Hematopoietic multipotent progenitor cell (in vitro differentiated cells): ENCODE measurements at places on chromosomes 16 and 17.
A peak's percentile ranks its signal among the peaks of the same experiment; 100 is the strongest.

GRCh38 chr16:68289621-68290329 lies 21.0 kb downstream of the SLC7A6OS start:
- DNase-seq: peak; percentile 43

DNA sequence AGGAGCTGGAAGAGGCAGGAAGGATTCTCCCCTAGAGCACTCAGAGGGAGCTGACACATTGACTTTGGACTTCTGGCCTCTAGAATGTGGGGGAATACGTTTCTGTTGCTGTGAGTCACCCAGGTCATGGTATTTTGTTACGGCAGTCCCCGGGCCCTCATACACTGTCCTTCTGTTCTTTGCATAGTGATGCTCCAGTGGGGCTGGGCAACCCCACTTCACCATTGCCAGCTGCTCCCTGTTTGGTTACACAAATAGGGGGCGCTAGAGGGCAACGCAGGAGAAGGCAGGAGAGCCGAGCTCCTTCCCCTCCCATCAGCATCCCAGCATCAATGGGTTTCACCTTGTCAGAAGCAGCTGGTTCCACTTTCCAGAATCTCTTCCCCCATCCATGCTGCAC lies 257.7 kb upstream of the FOXF1 start:
- no peak for DNase-seq

DNA sequence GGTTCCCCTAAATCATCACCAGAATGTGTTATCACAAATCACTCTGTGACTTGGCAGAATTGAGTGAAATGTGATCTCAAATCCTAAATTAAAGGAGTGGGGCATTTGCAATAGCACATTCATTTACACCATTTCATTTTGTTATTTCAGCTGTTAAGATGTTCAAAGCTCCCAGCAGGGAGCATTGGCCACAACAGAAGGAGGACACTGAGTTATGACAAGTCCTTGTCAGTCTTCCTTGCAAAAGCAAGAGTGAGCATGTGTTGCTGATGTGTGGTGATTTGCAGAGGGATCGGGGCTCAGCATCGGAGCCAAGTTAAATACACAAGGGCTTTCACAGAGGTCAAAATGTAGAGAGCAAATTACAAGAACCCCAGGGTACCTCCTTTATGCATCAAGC lies 372.2 kb upstream of the CDH5 start:
- DNase-seq: no peak

DNA sequence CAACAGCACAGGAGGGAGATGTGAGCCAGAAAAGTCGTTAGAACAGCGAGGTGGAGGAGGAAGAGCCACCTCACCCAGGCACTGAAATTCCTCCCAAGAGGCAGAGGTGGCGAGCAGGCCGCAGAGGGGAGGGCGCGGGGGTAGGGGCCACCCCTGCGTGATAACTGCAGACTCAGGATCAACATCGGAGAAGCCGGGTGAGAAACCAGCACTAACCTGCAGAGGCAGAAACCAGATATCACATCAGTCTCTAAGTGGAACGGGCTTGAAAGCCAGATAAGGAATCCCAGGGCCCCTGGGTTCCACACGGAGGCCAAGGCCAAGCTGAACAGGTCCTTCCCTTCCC lies 39.4 kb upstream of the ZC3H18 start:
- no peak for DNase-seq

GRCh38 chr16:74622005-74622404 lies 15.1 kb upstream of the GLG1 start:
- no peak for DNase-seq

DNA sequence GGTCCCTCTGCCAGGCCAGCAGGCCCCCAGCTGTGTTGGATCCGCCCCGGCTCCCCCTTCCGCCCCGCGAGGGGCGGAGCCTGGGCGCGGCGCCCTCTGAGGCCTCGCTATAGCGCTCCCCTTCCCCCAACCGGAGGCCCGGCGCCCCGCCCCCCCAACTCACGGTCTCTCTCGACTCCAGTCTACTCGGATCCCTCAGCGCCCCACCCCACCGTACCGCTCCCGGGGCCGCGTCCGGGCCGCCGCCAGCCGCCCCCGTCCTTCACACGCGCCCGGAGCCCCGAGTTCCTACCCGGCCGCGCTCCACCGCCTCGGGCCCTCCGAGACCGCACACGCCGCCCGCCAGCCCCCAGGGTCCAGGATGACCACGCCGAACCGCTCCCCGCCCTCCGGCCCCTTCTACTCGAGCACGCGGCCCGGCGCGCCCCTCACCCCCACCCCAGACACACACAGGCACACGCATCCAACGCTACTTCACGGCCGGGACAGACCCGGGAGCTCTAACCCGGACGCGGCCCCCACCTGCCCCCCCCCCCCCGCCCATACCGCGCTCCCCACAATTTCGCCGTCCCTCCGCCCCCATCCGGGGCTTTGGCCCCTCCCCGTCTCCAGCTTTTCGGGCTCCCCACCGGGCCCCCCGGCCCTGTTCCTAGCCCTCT lies 1.4 kb downstream of the PHF23 start:
- DNase-seq: peak; percentile 68

GRCh38 chr16:75745242-75745641 lies 19.0 kb upstream of the CPHXL start:
- DNase-seq: no peak

GRCh38 chr17:67765623-67766022 lies 47.9 kb downstream of the NOL11 start:
- no peak for DNase-seq

DNA sequence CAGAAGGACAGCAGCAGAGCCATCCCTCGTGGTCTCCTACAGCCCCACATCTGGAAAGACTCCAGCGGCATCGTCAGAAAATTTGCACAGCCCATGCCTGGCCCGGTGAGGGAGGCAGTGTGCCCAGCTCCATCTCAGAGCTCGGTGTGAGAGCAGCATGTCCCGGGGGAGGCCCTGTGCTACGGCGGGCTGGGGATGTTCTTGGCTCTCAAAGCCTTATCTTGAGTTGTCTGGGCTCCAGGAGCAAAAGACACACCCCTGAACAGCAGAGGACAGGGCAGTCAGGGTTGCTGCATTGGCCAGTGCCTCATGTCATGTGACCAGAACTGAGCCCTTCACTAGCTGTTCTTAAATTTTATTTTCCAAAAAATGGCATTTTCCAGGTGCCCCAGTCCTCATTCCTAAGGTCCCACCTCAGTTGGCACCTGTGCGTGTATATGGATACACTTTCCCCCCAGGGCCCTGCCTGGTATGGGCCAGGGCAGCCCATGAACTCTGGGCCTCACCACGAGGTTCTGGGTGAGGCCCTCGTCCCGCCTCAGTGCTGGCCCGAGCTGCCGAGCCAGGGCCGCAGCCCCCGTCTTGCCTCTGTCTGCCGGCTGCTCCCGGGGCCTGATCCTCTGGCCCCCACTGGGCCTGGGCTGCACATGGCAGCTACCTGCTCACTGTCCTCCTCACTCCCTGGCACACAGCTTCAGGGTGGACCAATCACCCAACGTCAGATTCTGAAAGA lies 3.0 kb downstream of the NUDT16L1 start:
- no peak for DNase-seq

DNA sequence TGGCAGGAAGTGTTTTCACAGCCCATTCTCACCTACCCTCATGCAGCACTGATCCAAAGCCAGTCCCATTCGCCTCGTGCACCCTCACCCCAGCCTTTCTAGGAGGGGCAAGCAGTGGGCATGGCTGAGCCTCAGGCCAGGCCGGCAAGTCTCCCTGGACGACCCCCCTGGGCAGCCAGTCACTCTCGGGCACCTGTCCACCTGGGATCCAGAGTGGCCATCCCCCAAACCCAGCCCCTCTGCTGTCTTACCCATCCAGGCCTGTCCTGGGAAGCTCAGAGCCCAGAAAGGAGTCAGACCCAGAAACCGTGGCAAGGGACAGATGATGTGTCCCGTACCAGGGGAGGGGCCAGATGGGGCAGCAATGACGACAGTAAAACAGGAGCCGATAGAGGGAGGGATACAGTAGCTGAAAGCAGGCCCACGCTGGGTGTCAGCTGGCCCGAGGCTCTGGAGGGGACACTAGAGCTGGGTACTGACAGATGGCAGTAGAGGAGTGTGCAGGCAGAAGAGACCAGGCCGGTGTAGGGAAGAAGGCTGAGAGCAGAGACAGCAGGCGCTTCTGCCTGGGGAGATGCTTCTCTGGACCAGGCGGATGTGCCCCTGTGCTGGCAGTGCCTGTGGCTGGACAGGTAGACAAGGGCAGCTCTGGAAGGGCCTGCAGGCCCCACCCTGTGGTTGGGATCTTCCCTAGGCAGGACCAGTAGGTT lies 5.8 kb downstream of the CMTM3 start:
- DNase-seq: no peak

- DNase-seq: no peak
Observed at GRCh38 chr17:384622-385177, 32.1 kb upstream of the RPH3AL start.

DNA sequence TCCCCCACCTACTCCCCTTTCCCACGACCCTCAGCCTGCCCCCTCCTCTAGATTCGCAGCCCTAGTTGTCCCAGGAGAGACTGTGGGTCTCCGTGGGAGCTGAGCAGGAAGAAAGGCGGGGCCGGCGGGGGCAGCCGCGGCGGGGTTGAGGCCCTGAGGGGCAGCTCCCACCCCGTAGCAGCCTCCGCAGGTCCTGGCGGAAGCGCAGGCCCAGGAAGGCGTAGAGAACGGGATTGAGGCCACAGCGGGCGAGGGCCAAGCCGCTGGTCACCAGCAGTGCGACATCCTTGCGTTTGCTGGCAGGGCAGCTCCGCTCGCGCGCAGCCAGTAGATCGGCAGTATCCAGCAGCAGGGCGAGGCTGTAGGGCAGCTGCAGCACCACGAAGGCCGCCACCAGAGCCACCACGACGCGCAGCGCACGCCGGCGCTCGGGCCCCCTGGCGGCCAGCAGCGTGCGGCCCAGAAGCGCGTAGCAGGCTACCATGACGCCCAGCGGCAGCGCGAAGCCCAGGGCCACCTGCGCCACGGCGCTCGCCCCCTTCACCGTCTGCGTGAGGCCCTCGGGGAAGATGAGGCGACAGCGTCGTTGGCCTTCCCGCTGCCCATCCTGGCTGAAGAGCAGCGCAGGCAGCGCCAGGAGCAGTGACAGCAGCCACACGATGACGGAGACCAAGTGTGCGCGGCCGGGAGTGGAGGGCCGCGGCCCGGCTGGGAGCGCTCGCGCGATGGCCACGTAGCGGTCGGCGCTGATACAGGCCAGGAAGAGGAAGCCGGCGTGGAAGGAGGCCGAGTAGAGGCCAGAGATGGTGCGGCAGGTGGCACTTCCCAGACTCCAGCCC lies 1.9 kb downstream of the CCR10 start:
- DNase-seq: peak; percentile 77

DNA sequence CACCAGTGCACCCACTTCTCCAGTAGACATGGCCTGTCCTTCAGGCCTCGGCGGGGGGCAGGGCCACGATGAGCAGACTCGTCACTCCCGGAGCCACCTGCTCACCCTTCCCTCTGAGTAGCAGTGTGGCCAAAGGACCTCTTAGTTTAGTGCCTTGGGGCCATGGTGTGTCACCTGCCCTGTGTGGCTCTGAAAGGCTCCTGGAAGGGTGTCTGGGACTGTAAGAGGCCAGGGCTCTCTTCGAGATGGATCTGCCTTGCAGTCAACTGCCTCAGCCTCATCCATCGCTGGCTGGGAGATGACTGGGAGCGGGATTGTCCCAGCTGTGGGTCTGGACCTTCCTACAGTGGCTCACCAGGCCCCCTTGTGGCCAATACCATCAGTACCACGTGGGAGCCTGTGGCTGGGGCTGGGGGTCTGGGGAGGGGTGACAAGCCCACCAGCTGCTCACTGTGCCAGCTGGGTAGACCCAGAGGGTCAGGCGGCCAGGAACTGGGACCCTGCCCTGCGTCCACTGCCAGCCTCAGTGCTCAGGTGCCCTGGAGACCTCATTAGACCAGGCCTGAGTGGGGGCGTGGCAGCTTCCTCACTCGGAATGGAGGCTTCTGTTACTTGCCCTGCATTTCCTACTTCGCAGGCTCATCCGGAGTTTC lies 133.4 kb downstream of the OR1D5 start:
- no peak for DNase-seq

- DNase-seq: no peak
Observed at GRCh38 chr17:82870541-82870940, 30.7 kb upstream of the ZNF750 start.

GRCh38 chr16:15502041-15502725 lies 67.8 kb downstream of the BMERB1 start:
- no peak for DNase-seq

GRCh38 chr17:269616-270514 lies 82.7 kb downstream of the RPH3AL start:
- no peak for DNase-seq

DNA sequence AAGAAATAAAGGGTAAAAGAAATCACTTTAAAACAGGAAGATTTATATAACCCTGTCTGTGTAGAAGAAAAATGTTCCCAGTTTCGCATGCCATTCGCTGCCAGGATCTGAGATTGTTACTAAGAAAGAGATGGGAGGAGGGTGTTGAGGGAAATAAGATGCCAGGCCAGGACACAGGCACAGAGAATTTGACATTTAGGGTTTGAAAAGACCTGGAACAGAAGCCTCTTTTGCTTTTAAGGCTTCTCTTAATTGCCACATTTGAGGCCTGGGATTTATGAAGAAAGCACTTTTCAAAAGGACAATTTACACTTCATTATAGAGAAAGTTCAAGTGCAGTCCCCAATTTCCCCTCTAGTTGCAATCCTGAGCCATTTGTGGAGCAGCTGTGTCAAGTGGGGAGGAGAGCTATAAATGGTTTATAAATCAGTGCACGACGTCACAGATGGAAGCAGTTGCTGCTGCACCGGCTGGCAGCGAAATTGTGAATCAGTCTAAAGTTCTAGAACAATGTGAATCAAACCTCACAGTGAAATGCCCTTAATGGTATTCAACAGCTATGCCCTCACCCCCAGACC lies 26.5 kb upstream of the C16orf87 start:
- DNase-seq: peak; percentile 37

- no peak for DNase-seq
Observed at GRCh38 chr16:30127993-30128392, 5.0 kb upstream of the MAPK3 start.

- no peak for DNase-seq
Observed at GRCh38 chr17:145671-146541, 8.5 kb downstream of the SCGB1C2 start.

- peak; percentile 2 for DNase-seq
Observed at GRCh38 chr17:39402890-39403605, 1.6 kb upstream of the FBXL20 start.

DNA sequence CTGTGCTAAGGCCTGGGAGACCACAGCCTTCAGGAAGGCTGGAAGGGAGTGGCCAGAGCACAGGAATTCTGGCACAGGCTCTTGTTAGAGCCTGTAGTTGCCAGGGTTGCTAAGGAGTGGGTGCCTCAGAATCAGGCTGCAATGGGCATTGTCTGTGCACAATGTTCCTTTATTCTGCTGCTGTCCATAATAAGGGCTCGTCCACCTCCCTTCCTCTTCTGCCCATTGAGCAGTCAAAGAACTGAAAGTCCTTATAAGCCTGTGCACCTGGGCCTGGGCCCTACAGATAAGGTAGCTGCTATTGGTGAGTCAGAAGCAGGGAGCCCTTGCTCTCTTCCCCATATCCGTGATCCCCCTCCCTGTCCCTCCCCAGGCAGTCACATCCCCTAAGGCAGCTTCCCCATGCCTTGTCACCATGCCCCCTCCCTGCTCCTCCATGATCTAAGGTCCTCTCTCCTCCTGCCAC lies 5.4 kb upstream of the CNGB1 start:
- DNase-seq: no peak

- DNase-seq: peak; percentile 30
Observed at GRCh38 chr17:6948562-6948961, 47.3 kb upstream of the ALOX12 start.
